ENCODE measurements at places on chromosomes 3 and 15. TPM values are rescaled to one million over a fixed set of nuclear protein-coding genes. Genes with fewer than 3 reads are reported as not detected.

The ADAMTS17 gene
- not detected for total RNA-seq

DNA sequence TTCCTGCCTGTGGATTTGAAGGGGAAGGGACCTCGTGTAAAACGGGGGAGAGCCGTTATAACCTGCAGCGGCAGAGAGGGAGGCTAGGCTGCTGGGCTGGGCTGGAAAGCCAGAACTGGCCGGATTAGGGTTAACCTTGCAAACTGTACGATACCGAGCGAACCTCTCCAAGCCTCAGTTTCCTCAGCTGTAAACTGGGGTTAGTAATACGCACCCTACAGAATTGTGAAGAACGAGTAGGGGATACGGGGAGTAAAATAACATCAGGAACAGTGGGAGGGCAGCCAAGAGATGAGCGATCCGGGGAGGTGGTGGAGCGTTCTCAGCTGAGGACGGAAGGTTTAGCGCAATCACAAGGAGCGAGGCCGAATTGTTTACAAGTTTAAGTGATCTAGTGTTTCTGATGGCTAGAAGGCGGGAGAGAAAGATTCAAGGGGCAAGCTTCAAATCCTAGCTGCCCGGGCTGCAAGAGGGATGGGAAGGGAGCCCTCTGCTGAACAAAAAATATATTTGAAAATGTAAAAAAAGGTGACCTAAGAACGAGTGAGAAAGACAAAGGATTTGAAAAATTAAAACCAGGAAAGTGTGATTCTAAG lies 768 bp upstream of the SEMA5B start:
- H3K27me3 ChIP-seq = peaks cover 90% of the 10 kb centered on the region
- peak; percentile 67 for DNase-seq
- peaks cover 17% of the 10 kb centered on the region for H3K4me1 ChIP-seq

GRCh38 chr3:71066356-71066755 lies 517.2 kb downstream of the FOXP1 start:
- DNase-seq = peak; percentile 62
- peaks cover 36% of the 10 kb centered on the region for H3K4me1 ChIP-seq
- H3K36me3 ChIP-seq = no peaks in the 10 kb centered on the region

GRCh38 chr3:98290916-98291315 lies 8.6 kb downstream of the OR5H2 start:
- no peaks in the 10 kb centered on the region for H3K4me1 ChIP-seq
- H3K4me3 ChIP-seq = no peak overlapping the region
- no peaks in the 10 kb centered on the region for H3K36me3 ChIP-seq
- H3K27ac ChIP-seq = no peak overlapping the region

DNA sequence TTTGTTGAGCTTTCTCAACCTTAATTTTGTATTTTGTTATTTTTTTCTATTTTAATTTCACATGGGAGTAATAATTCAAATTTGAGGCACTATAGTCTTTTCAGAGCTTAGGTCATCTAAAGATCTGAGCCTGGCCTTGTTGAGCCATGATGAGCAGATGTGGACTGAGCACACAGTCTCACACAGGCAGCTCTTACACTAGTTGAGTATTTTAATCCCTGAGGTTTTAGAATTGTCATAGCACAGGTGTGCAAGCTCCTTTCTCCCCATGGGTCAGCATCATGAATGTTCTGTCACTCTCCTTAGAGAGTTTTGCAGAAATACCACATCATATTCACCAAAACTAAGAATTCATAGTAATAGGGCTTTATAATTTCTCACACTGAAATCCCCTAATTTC lies 4.9 kb downstream of the ZBTB38 start:
- no peaks in the 10 kb centered on the region for H3K27me3 ChIP-seq
- H3K36me3 ChIP-seq = peaks cover 2% of the 10 kb centered on the region
- no peak overlapping the region for H3K27ac ChIP-seq
- peaks cover 23% of the 10 kb centered on the region for H3K4me1 ChIP-seq
- DNase-seq = no peak

DNA sequence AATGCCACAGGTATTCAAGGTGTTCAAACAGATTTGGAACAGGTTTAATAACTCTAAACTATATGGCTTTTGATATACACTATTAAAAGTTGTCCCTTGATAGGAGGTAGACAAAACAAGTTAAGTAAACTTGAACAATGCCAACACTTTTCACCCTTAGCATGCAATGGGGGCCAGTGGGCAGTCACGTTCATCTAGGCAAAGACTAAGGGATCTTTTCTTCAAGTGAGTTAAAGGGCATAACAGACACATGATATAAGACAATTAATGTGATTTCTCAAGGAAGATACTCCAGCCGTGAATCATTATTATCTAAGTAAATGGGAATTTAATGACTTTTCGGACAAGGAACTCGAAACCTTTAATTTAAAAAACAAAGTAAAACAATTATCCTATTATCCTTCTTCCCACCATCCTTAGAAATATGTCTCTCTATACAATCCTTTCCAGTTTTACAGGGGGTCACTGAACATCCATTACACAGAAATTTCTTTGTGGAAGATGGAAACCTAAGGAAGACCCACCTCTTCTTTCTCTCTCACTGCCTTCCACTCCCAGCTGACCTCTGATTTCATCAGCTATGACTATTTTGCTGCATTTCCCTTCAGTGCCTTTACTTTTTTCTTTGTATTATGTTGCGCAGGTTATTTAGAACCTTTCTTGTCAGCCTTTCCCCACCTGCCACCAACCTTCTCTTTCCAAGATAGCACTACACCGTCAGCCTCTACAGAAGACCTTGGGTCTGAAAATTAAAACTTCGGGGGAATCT lies 1.5 kb downstream of the CLDN1 start:
- H3K27ac ChIP-seq = no peak overlapping the region
- DNase-seq = no peak
- peaks cover 4% of the 10 kb centered on the region for H3K4me1 ChIP-seq
- no peaks in the 10 kb centered on the region for H3K36me3 ChIP-seq

The GOLGA8T gene
- not detected for total RNA-seq

GRCh38 chr3:129023909-129024308 lies 22.8 kb downstream of the EFCC1 start:
- no peak overlapping the region for H3K4me3 ChIP-seq
- H3K36me3 ChIP-seq = no peaks in the 10 kb centered on the region
- peak; percentile 52 for DNase-seq
- no peak overlapping the region for H3K27ac ChIP-seq
- no peaks in the 10 kb centered on the region for H3K27me3 ChIP-seq
- peaks cover 10% of the 10 kb centered on the region for H3K4me1 ChIP-seq

DNA sequence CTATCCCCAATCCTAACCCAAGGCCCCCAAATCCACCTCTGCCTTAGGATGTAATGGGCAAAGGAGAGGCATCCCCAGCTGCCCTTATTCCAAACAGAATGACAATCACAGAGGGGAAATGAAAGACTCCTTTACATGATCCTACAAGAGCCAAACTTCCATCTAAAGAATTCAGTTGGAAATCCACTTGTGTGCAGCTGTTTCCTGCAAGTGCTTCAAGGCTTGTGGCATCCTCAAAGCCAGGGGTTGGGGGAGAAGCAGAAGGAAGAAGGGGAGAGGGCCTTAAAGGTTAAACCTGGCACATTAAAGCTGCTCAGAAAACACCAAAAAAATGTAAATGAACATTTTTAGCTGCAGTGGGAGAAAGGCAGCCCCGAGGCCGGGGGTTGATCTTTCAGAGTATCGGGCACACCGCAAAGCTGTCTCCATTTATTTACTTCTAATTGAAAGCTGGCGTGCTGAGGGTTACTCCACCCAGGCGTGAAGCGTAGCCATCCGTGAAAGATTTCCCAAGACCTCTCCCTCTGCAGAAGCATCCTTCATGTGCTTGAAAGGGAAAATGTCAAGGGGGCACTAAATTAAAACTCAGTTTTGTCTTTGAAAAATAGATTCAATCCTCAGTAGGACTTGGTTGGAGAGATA lies 217.8 kb downstream of the SHQ1 start:
- H3K4me1 ChIP-seq = no peaks in the 10 kb centered on the region
- no peak overlapping the region for H3K4me3 ChIP-seq
- H3K36me3 ChIP-seq = no peaks in the 10 kb centered on the region

GRCh38 chr3:16260046-16260445 lies 4.7 kb downstream of the DPH3 start:
- no peaks in the 10 kb centered on the region for H3K27me3 ChIP-seq
- no peak overlapping the region for H3K4me3 ChIP-seq
- no peak for DNase-seq
- H3K4me1 ChIP-seq = peaks cover 11% of the 10 kb centered on the region
- H3K27ac ChIP-seq = no peak overlapping the region

The C3orf70 gene
- 0.18 TPM for total RNA-seq

The VGLL3 gene
- total RNA-seq = 4.2 TPM

- H3K27me3 ChIP-seq = no peaks in the 10 kb centered on the region
- no peak for DNase-seq
- H3K4me3 ChIP-seq = no peak overlapping the region
- H3K4me1 ChIP-seq = no peaks in the 10 kb centered on the region
- no peak overlapping the region for H3K27ac ChIP-seq
These were observed 5.1 kb upstream of the DNAAF4 start for GRCh38 chr15:55513152-55513551.

The HTD2 gene
- total RNA-seq = 10.0 TPM

The KCNMB2 gene
- not detected for total RNA-seq

DNA sequence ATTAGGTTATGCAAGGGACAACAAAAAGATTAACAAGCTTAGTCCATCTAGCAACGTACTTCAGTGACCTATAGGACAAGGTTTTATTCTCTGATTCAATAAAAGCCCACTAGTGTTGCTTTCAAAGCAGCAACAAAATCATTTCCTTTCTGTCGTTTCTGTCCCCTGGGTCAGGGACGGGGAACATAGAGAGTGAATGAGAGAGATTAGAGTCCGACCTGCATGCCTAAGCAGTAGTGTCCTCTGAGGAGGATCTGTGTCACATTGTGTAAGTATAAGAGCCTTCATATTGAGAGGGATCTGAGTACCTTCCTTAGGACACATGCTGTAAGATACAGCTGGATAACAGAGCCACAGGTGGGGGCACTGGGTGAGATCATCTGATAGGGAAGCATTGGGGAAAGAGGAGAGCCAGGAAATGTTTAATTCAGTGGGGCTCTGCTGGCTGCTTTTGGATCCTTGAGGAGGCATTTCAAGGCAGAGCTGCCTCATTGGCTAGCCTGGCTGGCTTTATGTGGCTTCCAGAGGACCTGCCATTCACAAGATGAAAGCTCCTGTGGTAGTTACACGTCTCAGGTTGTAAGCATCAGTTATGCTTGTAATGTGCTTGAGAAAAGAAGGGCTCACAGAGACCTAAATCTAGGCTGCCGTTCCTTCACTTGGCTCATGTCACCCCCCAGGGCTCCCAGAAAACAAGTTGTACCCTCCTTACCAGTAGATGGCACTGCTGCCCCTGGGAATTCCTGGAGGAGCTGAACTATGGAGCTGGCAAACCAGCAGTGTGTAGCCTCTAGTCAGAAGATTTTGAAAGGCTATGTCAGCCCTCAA lies 2.7 kb downstream of the TMEM108 start:
- peak; percentile 64 for DNase-seq
- H3K4me3 ChIP-seq = no peak overlapping the region
- no peaks in the 10 kb centered on the region for H3K36me3 ChIP-seq
- H3K27ac ChIP-seq = no peak overlapping the region
- peaks cover 23% of the 10 kb centered on the region for H3K27me3 ChIP-seq

DNA sequence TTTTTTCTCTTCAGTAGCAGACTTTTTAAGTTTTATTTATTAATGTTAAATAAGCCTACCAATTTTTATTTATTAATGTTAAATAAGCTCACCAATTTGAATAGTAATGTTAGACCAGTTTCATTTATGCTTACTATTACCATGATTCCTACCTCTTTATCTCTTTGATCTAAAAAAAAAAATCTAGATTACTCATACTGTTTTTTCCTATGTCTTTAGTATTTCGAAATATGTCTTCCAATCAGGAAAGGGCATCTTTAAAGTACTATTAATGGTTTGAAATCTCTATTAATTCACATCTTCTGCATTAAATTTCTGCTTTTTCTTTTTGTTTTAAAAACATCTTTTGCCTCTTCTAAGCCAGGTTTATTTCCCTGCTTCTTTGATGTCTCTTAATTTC lies 27.5 kb upstream of the MAPKBP1 start:
- H3K27ac ChIP-seq = no peak overlapping the region
- H3K27me3 ChIP-seq = no peaks in the 10 kb centered on the region
- peak; percentile 29 for DNase-seq
- H3K36me3 ChIP-seq = peaks cover 16% of the 10 kb centered on the region
- H3K4me1 ChIP-seq = peaks cover 10% of the 10 kb centered on the region

- no peak for DNase-seq
- no peak overlapping the region for H3K4me3 ChIP-seq
- no peaks in the 10 kb centered on the region for H3K36me3 ChIP-seq
- H3K4me1 ChIP-seq = no peaks in the 10 kb centered on the region
- H3K27me3 ChIP-seq = no peaks in the 10 kb centered on the region
These were observed 257.0 kb downstream of the NR1D2 start for GRCh38 chr3:24202071-24202470.

GRCh38 chr3:116037954-116038911 lies 407.1 kb downstream of the LSAMP start:
- H3K27ac ChIP-seq = no peak overlapping the region
- H3K4me3 ChIP-seq = no peak overlapping the region
- H3K4me1 ChIP-seq = no peaks in the 10 kb centered on the region
- DNase-seq = no peak

All from endothelial cell of umbilical vein (primary cell).